ENCODE measurements at places on chromosomes 7 and 10. TPM values are rescaled to one million over a fixed set of nuclear protein-coding genes. Genes with fewer than 3 reads are reported as not detected.

NPY4R gene
- total RNA-seq, result not detected

GRCh38 chr10:62814756-62815380 is 1.3 kb downstream of the EGR2 start:
- peaks cover 85% of the 10 kb centered on the region for H3K27me3 ChIP-seq
- DNase-seq, result peak; percentile 70
- no peaks in the 10 kb centered on the region for H3K4me1 ChIP-seq
- H3K36me3 ChIP-seq, result no peaks in the 10 kb centered on the region
- no peak overlapping the region for H3K27ac ChIP-seq

GRCh38 chr7:147911201-147911601 is 679.4 kb upstream of the C7orf33 start:
- H3K27ac ChIP-seq, result no peak overlapping the region
- no peak overlapping the region for H3K4me3 ChIP-seq
- DNase-seq, result no peak

DNA sequence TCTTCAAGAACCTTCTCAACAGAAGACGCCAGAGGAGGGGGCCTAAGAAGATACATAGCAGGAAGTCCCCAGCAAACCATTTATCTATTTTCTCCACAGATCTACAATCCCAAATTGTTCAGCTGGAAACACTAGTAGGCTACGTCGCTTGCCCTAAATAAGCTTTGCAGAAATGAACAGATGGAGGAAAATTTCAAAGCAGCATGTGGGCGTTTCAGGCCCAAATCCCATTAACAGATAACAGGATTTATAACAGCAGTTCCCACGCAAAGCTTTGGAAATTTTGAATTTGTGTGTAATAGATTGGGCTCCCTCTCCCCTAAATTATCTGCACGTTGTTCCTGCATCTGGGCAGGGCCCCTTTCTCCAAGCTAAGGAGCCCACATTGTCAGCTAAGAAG is 60.6 kb upstream of the FRMD4A start:
- H3K4me3 ChIP-seq, result no peak overlapping the region
- H3K27me3 ChIP-seq, result no peaks in the 10 kb centered on the region
